ENCODE measurements at places on chromosomes 1 and 21.

- DNase-seq = no peak
Measured at GRCh38 chr1:44832056-44832705, 10.9 kb downstream of the PTCH2 start.

- DNase-seq = no peak
Measured at GRCh38 chr1:204728045-204728444, 42.5 kb upstream of the LRRN2 start.

GRCh38 chr1:27664291-27664690, 7.7 kb downstream of the IFI6 start:
- DNase-seq = no peak

DNA sequence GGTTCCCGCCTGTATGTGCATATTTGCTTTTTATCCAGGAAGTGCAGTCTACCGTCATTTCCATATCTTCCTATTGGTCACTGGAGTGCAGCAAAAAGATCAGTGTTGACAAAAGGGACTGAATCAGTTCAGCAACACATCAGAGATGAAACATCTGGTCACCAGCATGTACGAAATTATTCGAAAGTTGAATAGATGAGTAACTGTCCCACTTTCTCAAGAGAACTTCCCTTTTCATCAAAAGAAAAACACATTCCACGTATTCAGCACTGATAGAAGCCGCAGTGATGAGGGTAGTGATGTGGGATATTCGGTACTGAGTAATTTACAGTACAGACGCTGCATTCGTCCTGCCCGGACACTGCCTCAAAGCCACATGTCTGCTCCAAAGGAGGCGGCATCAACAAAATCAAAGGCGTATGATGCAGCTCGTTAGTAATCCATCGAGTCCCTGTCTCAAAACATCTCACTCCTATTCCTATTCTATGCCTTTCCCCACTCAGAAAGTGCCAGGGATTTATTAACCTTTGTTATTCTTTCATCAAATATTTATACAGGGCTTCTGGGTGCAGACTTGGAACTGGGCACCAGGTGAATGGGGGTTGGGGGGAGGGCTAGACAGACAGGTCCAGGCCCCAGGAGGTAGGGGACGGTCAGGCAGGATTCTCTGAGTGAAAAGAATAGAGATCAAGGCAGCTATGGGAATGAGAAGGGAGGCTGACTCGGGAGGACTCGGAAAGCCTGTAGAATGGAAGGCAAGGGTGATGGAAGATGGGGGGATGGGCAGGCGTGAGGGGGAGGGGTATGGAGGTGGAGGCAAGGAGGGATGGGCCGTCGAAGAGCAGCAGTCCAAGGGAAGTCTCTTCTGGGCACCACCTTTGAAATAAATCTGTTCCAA, 79.5 kb upstream of the SLC45A1 start:
- DNase-seq = no peak

DNA sequence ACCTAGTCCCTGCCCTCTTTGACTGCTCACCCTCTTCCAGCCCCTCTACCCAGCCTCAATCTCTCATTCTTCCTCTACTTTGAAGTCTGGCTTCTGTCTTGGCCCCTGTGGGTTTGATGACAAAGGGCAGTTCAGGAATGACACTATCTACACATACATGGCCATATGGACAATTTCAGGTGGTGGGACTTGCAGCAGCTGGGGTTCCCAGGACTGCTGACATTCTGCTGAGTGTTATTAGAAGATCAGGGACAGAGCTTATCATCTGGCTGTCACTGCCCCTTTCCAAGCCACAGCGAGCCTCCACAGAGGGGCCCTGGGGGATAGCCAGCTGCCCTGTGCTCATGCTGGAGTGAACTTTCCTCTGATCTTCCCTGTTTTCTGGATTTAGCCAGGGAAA, 97.4 kb upstream of the IPO9 start:
- no peak for DNase-seq
